ENCODE measurements at places on chromosomes 3 and 15. TPM values are rescaled to one million over a fixed set of nuclear protein-coding genes. Genes with fewer than 3 reads are reported as not detected.
A peak's percentile ranks its signal among the peaks of the same experiment; 100 is the strongest.

The FANCD2 gene
- 3.5 TPM for total RNA-seq

- no peak for DNase-seq
These were observed 21.8 kb downstream of the ST3GAL6 start for GRCh38 chr3:98784666-98785600.

DNA sequence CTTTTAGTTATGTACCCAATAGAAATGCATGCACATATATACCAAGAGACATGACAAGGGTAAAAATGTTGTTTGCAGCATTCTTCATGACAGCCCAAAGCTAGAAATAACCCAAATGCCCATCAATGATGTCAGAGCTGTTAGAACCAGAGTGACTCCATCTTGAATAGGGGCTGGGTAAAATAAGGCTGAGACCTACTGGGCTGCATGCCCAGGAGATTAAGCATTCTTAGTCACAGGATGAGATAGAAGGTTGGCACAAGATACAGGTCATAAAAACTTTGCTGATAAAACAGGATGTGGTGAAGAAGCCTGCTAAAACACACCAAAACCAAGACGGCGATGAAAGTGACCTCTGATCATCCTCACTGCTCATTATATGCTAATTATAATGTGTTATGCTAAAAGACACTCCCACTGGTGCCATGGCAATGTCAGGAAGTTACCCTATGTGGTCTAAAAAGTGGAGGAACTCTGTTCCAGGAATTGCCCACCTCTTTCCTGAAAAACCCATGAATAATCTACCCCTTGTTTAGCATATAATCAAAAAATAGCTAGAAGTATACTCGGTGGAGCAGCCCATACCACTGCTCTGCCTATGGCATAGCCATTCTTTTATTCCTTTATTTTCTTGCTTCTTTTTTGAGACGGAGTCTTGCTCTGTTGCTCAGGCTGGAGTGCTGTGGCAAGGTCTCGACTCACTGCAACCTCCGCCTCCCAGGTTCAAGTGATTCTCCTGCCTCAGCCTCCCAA lies 32.9 kb downstream of the ZBTB11 start:
- no peak for DNase-seq

DNA sequence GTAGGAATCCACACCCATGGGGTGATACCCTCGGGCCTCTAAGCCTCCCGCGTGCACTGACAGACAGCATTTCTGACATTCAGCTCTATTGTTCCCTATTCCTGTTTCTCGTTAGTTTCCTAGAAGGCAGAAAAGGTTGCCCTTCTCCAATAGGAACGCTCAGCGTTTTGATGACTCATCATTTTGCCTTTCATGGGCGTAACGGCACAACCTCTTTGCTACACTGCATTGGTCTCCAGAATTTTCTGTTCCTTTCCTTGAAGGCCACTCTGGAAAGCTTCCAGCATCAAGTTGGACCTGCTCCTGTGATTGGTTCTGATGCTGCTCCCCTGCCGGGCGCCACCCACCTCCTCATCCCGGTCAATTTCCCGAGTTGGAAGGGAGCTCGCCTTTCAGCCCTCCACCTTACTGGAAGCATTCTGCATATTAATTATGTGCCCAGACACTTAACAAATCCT lies 13.0 kb upstream of the TNK2 start:
- no peak for DNase-seq

The PLA1A gene
- total RNA-seq = 7.8 TPM

- no peak for DNase-seq
These were observed 214.2 kb downstream of the ITPR1 start for GRCh38 chr3:4707324-4707723.

GRCh38 chr3:146380046-146380445 lies 89.3 kb downstream of the PLSCR2 start:
- no peak for DNase-seq

GRCh38 chr3:68207327-68207726 lies 552.9 kb upstream of the SUCLG2 start:
- DNase-seq = no peak

The CCDC39 gene
- 0.28 TPM for total RNA-seq

The KIF23 gene
- total RNA-seq = 1.7 TPM

GRCh38 chr15:99167201-99167600 lies 62.3 kb downstream of the SYNM start:
- DNase-seq = no peak

- no peak for DNase-seq
These were observed 251.1 kb downstream of the TBL1XR1 start for GRCh38 chr3:176946202-176946601.

DNA sequence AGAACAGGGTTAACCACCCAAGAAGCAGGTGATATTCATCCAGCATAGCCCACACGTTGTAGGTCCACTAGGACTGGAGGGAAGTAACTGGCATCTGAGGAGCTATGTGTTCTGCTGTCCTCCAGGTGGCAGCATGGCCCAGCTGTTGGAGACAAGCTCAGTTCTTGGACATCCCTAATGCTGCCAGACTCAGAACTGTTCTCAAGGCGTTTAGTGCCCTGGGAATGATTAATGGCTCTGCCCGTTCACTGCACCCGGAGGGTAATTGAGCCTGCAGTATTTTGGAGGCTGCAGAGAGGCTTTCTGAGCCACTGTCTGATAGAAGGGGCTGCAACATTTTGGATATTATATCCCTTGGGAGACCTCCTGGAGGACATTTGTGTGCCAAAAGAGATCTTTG lies 521.3 kb upstream of the SEMA6D start:
- peak; percentile 32 for DNase-seq

The ISL2 gene
- 0.24 TPM for total RNA-seq

- peak; percentile 60 for DNase-seq
These were observed 48.5 kb downstream of the CHCHD6 start for GRCh38 chr3:126752303-126753190.

DNA sequence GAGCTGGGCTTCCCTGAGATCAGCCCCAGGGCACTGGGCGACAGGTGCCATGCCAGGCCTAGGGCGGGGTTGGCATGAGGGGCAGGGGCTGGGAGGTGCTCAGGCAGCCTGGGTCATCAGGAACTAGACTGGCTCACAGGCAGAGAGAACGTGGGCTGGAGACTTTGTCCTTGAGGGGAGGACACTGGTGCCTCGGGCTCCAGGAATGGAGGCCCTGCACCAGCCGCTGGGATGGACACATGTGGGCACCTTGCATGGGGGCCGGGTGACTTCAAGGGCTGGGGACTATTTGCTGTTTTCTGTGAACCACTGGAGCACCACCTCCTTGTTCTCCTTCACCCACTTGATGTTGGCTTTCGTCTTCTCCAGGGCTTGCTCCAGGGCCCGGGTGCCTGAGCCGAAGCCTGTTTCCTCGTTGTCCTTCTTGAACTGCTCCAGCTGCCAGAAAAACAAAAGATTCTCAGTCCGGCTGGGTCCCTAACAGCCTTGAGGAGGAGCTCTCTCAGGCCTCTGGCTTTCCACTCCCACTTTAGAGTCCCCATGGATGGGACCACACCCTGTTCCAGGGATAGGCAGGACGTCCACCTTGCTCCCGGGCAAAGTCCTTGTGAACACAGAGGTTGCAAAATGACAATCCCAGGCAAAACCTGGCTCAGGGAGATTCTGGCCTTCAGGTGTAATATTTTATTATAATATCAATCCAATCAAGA lies 9.1 kb downstream of the MESP2 start:
- no peak for DNase-seq

GRCh38 chr3:124699686-124700396 lies 30.4 kb upstream of the UMPS start:
- DNase-seq = no peak

GRCh38 chr15:67201136-67201535 lies 53.3 kb downstream of the AAGAB start:
- no peak for DNase-seq

The MASP1 gene
- total RNA-seq = 6.2 TPM

DNA sequence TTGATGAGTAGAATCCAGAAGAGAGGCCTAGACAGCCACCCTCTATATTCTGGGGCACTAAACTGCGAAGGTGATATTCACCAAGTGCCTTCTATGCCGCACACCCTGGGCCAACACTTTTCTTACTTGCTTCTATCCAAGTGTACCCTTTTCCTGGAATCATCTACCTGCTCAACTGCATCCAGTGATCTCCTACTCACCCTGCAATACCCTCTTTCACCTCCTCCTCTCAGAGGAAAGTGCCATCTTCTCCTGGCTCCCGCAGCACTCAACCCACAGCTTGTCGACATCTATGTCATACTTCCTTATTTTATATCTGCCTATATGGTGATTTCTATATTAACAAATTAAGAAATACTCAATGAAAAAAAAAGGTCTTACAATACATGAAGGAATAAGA lies 28.6 kb upstream of the LMCD1 start:
- no peak for DNase-seq

DNA sequence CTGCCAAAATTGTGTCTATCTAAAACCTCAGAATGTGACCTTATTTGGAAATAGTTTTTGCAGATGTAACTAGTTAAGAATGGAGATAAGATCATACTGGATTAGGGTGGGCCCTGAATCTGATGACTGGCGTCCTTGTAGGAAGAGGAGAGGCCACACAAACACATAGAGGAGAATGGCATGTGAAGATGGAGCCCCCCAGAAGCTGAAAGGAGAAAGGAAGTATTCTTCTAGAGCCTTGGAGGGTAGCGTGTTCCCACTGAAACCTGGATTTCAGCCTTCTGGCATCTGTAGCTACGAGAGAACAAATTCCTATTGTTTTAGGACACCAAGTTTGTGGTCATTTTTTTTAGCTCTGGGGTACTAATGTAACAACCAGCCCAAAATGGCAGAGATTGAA lies 423.0 kb upstream of the TPM1 start:
- DNase-seq = no peak

DNA sequence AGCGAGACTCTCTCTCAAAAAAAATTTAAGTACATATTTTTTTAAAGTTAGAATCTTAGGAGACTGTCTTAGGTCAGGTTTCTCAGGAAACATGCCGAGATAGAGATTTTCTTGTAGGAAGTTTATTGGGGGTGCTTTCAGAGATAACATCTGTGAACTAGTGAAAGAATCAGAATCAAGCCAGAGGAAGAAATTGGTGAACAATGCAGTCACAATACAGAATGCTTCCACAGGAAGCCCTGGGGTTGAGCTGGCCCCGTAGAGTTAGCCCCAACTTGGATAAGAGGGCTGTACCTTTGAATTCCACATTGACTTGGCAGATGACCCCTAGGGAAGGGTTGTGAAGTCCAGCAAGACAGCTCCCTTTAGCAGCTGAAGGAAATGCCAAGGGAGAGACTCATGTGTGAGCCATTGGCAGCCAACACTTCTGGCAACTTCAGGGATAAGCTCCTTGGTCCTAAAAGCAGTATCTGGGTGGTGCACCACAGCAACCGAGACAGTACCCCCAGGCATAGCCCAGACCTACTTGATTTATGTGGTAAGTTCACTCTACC lies 7.1 kb upstream of the PLCB2 start:
- no peak for DNase-seq

GRCh38 chr3:4449043-4449805 lies 17.8 kb downstream of the SUMF1 start:
- DNase-seq = no peak

The GPR149 gene
- total RNA-seq = not detected

DNA sequence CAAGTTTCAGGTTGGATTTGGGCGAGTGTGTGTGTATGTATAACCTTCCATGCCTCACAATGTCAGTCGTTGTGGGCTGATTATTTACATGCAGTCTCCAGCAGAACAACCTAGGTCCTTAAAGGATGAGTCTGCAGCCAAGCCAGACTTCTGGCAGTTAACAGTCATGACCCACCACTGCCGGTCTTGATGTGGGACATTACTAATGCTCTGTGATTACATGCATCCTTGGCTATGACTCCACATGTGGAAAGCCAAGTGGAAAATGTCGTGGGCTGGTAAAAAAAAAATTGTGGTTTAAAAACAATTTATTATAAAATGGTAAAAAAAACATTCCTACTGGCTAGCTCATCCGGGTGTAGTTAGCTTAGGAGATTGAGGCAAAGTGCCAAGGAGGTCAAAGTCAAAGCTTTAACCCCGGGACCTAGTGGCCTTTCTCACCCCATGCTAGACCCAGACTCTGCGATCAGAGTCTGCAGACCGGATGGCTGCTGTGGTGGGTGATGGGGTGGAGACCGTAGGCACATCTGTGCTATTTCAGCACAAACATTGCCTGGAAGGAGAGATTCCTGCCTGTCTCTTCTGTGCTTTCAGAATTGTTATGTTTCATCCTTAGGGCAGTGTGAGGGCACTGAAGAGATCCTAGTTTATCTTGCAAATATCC lies 6.8 kb downstream of the RARRES1 start:
- no peak for DNase-seq

GRCh38 chr15:99165020-99165790 lies 60.3 kb downstream of the SYNM start:
- DNase-seq = no peak

The ARGFX gene
- total RNA-seq = not detected

DNA sequence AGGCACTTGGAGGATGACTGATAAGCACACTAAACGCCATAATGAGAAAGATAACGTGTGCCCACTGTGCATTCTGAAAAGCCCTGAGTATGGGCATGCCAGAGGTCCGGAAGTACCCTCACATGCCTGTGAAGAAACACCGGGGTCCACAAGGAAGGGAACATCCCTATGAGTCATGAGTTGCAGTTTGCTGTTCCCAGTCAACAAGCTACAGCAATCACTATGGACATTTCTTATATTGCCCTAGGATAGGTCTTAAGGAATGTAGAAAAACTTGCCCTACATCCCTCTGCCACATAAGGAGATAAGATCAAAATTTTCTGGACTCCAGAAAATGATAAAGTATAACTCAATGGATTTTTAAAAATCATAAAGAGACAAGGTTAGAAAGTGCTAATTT lies 9.9 kb downstream of the MB21D2 start:
- no peak for DNase-seq
